ENCODE measurements at places on chromosomes 6 and 20.

DNA sequence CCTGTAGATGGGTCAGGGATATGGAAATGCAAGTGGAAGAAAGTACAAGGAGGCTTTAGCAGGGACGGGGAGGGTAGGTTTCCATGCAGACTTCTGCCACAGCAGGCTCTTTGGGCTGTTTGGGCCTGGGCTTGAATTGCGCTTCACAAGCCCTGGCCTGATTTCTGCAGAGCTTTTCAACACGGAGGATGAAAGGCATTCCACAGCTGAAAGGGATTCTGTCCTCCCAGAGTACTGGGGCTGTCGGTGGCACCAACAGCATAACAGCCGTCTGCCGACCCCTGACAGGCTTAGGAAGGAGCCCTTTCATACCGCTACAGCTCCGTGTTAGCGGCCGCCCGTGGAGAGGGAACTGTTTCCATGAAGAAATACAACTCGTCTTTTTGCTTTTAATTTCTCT is 22.9 kb upstream of the TBC1D7 start:
- no peak for DNase-seq

DNA sequence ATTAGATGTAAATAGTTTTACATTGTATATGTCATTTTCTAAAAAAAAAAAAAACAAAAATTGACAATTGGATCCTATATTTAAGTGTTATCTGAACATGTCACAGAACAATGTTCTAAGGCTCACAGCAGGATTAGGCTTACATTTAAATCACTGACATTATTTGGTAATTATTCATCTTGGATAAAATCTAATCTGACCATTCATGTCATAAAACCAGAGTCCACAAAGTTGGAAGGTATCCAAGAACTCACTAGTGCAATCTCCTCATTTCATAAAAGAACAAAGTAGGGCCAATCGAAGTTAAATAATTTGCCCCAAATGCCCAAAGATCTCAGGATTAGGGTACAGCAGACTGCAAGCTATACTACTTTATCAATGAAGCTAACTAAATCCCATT is 73.0 kb downstream of the PDSS2 start:
- no peak for DNase-seq

GRCh38 chr6:37021356-37022129 is 16.1 kb downstream of the FGD2 start:
- DNase-seq: peak; percentile 46

DNA sequence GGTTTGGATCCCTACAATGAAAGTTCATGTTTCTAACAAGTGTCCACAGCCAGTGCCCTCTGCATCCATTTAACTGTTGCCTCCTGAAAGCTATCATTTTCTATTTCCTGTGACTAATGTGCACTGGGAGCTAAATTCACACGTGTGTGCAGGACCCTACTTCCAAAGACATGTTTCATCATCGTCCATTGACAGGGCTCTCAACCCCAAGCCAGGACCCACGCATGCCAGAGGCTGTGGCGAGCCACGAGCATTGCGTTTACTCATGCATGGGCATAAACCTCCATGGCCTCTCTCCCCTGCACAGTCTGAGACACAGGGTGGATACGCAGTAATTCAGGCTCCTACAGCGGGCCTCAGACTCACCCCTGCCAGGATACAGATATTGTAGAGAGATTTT is 153.2 kb downstream of the MAFB start:
- DNase-seq: peak; percentile 14

DNA sequence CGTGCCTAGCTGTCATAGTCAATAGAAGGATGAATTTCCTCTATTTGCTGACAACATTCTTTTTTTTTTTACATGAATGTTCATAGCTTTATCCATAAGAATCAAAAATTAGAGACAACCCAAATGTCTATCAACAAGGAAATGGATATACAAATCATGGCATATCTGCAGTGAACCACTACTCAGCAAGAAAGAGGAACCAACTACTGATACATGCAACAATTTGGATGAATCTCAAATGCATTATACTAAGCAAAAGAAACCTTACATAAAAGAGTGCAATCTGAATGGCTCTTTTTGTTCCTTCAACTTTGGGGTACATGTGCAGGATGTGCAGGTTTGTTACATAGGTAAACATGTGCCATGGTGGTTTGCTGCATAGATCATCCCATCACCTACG is 17.7 kb upstream of the MCM9 start:
- no peak for DNase-seq

DNA sequence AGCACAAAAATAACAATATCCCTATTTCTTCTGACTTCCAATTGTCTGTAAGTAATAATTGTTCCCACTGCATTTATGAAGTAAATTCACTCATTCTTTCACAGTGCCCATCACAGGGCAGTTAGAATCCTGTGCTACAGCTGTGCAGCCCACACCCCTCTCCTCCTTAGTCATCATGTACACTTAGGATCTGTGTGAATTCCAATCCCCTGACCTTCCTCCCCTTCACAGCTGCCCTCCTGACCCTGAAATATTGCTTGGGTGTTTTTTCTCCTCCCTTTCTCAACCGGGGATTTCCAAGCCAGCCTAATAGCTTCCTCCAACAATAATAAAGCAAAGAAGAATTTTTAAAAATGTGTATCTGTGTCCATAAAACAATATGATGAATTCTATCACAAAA is 91.5 kb upstream of the BEND6 start:
- peak; percentile 86 for DNase-seq

DNA sequence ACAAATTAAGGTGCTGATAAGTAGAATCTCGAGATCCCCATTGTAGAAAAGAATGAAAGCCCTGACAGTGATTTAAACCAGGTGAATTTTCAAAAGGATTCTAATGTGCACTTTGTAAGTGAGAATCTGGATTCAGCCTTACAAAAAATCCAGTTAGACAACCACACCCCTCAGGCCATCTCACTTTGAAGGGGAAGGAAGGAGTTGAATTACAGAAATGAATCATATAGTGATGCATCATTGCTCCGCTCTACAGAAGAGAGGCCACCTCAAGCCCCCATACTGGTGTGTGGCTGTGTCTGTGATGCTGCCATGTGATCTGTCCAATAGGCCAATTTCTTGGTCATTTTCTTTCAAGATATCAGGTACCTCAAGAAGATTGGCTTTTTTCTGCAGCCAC is 85.5 kb upstream of the NT5E start:
- peak; percentile 67 for DNase-seq

- peak; percentile 94 for DNase-seq
Observed at GRCh38 chr6:111973118-111973761, 80.7 kb upstream of the CCN6 start.

GRCh38 chr20:22471156-22471836 is 113.1 kb downstream of the FOXA2 start:
- no peak for DNase-seq

- DNase-seq: peak; percentile 33
Observed at GRCh38 chr6:31541059-31541657, 645 bp downstream of the DDX39B start.

GRCh38 chr6:49556429-49556837 is 6.0 kb downstream of the C6orf141 start:
- peak; percentile 80 for DNase-seq

DNA sequence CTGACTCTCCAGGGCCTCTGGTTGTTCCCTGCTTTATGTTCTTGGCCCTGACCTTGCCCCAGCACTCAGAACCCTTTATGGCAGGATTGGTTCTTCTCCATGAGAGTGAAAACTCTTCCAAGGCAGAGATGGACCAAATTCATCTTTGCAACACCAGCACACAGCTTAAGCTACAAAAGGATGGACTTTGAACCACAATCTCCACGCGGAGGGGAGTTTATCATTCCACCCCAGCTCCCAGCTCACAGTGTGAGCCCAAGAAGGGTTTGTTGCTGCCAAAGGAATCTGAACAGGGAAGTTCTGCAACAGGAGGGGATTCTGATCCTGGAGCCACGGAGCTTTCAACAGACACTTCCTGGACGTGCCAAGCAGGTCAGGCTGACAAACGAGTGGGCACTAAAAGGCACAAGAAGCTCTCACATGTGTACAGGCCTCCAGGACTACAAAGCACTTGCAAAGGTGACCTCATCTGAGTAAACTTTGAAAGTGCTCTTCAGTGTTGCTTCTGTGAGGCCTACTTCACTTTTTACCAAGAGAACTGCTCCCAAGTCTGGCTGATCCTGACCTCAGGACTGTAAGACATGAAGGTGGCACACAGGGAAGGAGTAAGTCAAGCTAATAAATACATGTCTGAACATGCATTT is 8.9 kb downstream of the FITM2 start:
- no peak for DNase-seq

DNA sequence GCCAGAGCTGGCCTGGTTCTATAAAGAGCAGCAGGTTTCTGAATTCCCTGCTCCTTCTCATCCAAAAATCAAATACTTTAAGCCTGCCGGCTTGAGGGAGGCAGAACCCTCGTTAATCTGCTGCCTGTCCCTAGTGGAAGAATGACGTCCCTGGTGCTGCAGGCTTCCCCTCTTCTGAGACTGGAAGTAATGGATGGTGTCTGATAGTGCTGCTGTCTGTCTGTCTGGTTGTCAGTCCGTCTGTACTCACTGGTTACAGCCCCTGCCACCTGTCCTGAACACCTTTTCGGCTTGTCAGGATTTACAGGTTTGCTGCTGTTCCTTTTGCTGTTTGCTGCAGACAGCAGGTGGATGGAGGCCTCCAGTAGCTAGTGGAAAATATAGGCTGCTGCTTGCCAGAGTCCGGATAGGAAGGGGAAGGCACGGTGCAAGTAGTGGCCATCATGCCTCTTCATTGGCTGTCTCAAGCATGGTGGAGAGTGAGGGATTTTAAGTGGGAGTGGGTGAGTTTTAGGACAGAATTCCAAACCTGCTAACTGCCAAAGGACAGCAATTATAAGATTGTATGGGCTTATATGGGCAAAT is 2.5 kb downstream of the RIMS1 start:
- no peak for DNase-seq
